Skin of body (tissue), 3 donors: ENCODE measurements at places on chromosomes 3 and 15. TPM values are rescaled to one million over a fixed set of nuclear protein-coding genes. Genes with fewer than 3 reads are reported as not detected.

Gene PEX5L
- total RNA-seq: 0.10 TPM

DNA sequence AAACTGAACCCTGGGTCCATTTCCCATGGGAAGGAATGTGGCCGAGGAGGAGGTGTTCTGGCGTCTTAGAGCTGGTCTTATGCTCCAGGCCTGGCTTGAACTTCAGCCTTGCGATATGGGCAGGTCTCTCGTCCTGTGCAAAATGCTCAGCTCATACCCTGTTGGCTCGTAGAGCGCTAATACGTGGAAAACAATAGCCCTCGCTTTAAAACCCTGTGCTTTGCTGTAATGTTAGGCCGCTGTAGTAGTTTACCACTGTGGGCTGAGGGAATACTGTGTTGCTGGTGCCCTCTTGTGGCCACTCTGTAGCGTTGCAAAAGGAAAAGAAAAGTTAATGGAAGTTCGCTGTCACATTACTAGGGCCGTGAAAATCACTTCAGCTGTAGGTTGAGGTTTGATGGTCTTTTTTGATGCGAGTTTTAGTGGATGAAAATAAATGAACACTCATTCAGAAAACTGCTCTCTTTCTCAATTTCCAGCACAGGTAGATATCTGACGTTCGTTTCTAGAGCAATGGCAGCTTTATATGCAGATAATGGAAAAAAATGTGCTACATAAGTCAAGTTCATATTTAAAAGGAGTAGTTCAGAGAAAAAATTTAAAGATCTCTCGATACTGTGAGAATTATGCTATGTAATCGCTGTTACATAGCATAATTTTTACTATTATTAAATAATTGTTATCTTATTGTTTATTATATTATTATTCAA is 92.9 kb downstream of the MCTP2 start:
- peak; percentile 67 for DNase-seq

DNA sequence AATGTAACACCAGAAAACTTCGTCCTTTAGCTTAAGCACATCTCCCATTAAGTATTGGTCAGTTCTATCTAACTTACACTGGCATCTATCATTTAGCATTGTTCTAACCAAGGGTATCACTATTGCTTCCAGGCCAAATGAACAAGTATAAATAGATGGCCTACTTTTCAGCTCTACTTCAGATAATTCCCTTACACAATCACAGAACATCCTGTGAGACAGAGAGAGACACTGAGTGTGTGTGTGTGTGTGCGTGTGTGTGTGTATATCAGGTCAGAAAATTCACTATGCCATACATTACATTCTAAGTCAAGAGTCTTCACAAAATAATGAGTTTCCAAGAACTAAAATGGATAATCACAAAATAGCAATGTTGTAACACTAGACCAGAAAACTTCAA is 39.1 kb downstream of the SCAPER start:
- DNase-seq: no peak

DNA sequence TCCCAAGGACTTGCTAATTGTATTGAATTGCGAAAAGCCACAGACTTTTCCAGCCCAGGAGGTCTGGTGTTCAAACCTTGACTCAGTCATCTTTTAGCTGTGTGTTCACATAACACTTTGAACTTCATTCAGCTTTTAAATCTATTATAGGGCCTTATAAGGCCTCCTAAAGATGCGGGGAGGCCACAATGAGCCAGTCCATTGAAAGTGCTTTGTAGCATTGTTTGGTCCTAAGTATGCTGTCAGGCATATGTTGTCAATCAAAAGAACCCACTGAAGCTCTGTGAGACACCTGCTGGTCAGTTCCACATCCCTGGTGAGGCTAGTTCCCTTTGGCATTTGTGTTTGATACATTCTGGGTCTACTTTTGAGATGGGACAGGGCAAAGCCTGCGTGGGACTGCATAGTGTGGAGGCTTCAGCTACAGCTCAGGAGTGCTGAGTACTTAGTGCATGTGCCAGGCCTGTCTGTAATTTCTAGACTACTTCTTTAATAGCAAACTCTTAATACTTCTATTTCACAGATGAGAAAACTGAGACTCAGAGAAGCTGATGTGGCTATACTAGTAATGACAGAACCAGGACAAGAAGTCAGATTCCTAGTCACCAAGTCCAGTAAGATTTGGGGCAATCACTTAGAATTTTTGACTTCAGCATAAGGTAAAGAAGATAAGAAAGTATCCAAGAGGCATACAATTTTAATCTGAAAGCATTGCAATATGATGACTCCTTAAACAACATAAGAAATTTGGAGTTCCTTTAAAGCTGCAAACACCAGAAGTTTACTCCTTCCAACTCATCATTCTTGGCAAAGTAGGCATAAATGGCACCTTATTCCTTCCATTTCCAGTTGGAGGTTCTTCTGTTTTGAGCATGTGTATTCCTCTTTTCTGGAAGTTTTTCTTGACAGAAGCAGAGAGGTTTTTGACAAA is 213.0 kb downstream of the PDCD6IP start:
- DNase-seq: no peak

DNA sequence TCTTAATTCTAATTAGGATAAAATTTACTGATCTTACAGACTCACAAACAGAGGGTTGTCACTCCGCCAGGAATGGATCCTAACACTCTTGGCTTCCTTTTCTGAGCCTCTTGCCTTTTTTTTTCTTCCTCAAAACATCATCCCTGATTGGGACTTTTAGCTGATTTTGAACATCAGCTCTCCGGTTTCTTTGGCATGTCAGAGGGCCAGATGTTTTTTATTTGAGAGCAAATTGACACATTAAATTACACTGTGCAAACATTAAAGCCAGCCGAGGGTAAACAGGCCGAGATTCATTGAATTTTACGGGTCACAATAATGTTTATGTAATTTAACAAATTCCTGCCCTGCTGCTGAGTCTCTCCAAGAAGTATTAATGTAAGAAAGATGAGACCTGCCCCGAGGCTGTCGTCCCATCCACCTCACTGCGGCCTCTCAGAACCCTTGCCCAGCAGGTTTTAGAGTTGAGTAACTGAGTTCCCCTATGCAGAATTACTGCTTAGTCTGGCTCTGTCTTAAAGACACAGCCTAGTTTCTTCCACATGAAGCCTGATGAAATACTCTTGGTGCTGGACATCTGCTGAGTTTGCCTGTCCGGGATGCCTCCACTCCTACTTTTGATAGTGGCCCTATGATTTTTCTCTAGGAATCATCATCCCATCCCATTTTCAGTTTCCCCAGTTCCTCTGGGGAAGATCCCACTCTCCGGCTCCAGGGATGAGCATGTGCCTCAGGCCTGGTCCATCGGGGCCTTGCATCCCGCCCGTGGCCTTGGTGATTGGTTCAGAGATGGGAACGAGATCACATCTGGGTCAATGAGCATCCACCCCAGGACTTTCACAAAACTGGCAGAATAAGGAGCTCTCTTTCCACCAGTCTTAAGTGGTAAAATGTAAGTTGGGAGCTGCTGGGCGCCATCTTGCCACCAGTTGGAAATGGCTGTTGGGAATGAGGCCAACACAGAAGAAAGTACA is 226.6 kb upstream of the TLE3 start:
- peak; percentile 93 for DNase-seq

DNA sequence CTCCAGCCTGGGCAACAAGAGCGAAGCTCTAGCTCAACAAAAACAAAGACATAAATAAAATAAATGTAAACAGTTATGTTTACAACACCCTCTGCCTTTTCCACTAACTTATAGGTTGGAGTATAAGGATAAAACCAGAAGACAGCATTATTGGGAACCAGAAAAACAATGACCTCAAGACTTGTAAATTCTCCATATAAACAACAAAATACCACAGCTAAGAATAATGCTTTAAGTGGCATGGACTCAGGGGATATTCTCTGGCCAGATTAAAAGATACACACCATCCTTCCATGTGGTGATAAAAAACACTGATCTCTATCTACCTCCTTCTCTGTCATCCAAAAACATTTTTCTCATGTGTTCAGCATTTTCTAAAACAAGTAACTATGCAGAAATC is 500.6 kb downstream of the MAGI1 start:
- DNase-seq: no peak
